ENCODE measurements at places on chromosomes 12 and 14.

GRCh38 chr12:88433997-88434703 is 146.1 kb downstream of the KITLG start:
- DNase-seq = no peak

DNA sequence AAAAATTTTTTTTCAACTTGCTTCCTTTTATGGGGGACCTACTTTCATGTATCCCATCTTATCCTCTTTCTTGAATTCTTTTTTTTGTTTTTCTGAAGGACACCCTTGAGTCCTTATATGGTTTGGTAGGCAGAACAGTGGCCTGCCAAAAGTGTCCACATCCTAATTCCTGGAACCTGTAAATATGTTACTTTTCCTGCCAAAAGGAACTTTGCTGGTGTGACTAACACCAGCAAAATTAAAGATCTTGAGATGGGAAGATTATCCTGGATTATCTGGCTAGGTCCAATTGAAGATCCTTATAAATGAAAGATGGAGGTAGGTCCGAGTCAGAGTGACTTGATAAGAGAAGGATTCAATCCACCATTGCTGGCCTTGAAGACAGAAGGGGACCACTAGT is 5.3 kb downstream of the NUBPL start:
- no peak for DNase-seq

- DNase-seq = no peak
Observed at GRCh38 chr14:63454863-63455622, 88.1 kb downstream of the PPP2R5E start.

- no peak for DNase-seq
Observed at GRCh38 chr12:124007826-124008570, 35.0 kb downstream of the ZNF664 start.

GRCh38 chr14:104856869-104857860 is 7.9 kb upstream of the CEP170B start:
- no peak for DNase-seq

DNA sequence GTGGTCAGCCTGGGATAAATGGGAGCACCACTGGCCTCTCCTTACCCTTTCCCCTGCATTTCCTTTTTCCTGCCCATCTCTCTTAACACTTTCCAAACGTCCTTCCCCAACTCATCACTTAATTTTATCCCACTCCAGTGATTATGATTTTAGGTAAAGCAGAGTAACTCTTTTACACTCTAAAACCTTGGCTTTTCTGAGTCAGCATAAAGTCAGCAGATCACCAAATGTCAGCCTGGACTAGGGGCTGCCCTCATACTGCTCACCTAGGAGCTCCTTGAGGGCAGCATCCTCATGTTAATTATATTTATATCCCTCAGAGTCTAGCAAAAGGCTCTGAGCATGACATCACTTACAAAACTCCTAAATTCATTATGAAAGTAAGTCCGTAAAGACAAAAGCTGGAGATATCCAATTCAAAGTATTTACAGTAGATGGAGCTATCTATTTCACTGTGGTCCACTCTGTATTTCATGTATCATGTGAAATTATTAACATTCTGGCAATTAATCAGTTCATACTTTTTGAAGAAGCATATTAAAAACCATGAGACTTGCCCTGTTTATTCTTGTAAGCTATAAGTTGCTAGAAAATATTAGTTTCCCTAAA is 17.0 kb upstream of the DICER1 start:
- DNase-seq = no peak

DNA sequence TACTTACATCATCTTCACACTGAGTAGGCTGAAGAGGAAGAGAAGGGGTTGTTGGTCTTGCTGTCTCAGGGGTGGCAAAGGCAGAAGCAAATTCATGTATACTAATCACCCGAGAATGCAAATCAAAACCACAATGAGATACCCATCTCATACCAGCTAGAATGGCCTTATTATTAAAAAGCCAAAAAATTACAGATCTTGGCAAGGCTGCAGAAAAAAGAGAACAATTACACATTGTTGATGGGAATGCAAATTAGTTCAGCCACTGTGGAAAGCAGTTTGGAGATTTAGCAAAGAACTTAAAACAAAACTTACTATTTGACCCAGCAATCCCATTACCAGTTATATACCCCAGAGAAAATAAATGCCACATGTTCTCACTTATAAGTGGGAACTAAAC is 154.9 kb downstream of the SEC23A start:
- DNase-seq = no peak

DNA sequence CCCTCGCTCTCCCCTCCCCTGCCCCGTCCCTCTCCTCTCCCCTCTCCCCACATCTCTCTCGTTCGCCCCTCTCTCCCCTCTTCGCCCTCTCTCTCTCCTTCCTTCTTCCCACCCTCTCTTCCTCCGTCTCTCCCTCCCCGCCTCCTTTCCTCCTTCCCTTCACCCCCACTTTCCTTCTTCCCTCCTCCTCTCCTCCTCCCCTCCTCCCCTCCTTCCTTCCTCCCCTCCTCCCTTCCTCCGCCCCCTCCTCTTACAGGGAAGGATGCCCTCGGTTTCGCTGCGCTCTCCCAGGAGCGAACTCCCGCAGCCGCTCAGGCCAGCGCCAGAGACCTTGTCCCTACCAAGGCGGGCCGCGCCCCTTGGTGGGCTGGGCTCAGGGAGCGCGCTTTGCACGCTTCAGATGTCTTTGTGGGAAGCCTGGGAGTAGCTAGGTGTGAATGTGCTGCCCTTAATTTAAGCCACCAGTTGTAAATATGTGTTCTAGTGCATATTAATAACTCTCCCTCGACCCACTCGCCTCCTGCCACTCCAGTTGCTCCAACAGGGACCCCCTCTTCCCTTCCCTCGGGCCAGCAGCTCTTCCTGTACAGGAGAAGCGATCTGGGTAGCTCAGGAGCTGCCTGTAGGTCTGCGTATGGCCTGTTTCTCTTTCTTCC is 13.3 kb upstream of the MAP3K9 start:
- no peak for DNase-seq

GRCh38 chr12:110080410-110080809 is 32.1 kb upstream of the C12orf76 start:
- no peak for DNase-seq

DNA sequence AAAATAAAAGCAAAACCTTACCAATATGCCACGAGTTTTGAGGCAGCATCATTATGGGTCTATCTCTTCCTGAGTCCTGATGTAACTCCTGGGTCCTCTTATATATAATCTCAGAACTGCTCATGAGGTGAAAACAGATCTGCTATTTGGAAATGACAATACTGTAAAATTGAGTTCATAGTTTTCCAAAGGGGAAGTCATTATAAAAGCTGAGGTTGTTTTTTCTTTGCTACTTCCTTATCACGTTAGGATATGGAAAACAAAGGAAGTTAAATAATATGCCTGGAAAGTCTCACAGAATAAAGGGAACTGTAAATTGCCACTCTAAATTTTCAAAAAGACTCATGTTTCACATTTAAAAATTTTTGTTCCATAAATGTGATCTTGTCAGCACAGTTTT is at the start of gene CD163L1:
CD163L1 (minus strand) TSS at position 78 of the 400 bp plus-strand sequence; CDS start at position 52, 26 bp downstream.
- DNase-seq = no peak

DNA sequence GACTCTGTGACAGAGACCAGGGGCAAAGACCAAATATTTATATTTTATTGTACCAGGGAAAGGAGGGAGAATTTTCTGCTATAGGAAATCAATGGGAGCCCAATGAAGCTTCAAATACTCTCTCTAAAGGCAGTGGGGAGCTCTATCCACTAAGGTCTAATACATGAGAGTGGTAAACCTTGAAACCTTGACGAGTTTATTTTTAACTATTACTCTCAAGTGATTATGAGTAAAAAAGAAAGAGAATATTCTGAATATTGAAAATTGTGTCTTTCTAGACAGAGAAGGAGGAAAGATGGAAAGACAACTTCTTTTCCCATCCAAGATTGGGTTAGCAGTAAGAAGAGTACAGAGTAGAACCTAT is 1722.1 kb upstream of the SEL1L start:
- DNase-seq = no peak

- peak; percentile 5 for DNase-seq
Observed at GRCh38 chr14:35534873-35535482, 1.0 kb downstream of the INSM2 start.

GRCh38 chr14:106378191-106378590 is 851.8 kb downstream of the TMEM121 start:
- DNase-seq = no peak

DNA sequence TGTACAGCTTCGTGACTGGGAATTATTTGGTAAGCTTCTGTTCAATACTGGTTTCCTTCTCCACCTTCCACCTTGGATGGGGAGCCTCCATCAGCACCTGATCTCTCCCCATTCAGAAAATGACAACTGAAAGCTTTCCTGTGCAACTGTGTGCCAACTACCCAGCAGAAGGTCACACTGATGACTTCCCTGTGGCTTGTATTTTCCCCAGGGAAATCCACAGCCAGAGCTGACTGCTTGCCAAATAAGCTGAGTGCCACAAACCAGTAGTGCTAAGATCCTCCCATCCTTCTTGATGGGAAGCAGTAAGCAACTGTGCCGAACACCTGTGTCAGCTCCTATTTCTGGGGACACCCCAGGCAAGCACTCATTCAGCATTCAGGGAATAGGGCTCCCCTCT is 257.2 kb upstream of the SOX5 start:
- DNase-seq = no peak

- DNase-seq = no peak
Observed at GRCh38 chr12:107657621-107658020, 28.0 kb upstream of the PWP1 start.

DNA sequence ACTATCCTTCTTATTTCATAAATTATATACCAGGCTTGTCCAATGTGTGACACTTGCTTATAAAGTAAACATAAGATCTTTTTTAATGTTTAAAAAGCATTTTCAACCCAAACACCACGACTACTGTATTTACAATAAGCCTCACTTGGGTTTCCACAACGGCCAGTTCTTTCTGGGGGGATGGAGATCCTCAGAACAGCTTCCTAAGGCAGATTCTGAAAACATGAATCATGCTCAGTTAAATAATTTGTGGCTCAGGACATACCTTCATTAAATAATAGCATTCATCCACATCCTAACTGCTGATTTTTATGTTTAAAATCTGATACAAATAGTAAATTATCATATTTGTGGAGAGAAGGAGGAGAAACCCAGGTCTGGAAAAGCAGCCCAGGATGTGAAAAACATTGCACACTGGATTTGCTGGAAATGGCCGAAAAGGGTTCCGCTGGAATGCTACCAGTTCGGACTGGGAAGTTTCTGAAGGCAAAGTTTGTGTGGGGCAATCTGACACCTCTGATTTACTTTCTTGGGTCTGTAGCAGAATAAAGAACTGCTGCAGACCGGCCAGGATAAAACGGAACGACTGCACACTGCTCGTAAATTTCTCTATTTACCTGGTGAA is 597 bp downstream of the GLT8D2 start:
- DNase-seq = no peak

DNA sequence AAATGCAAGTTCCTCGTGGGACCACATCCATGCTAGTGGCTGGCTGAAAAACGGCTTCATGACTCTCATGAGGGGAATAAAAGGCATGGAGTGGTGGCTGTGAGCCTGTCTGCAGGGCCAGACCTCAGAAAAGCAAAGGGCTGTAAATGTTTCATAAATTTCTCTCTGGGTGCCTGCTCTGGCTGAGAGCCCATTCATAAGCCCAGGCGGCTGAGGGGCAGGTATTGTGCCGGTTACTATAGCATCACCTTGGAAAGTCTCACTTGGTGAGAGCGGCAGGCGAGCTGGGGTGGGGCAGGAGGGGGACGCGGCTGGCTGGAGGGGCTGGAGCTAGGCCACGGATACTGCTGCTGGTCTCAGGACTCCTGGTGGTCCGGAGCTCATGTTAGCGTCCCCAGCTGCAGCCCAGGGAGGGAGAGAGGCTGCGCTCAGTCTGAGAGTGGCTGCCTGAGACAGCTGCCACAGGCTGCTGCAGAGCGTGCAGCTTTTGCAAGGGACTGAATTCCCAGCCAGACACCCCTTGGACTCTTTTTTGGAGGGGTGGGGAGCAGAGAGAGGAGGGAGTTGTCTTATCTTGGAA is at the start of gene SLC17A8:
SLC17A8 (plus strand) TSS at position 431 of the 580 bp plus-strand sequence. CDS start 318 bp downstream, outside the sequence.
- DNase-seq = no peak

DNA sequence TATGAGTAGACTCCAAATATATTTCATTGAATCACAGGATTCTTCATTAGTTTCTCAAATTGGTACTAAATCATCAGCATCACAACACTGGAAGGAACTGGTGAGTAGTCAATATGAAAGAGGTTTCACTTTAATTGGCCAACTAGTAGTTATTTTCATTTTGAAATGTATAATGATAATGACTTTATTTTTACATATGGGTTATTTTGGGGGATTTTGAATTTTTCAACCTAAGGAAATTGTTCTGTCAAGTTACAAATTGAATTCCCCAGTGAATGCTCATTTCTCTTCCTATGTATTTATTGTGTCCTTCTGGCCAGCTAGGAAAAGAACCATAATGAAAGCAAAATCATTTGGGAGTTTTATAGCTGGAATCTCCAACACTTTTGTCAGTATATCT is 174.2 kb upstream of the ATP2B1 start:
- DNase-seq = no peak

- DNase-seq = no peak
Observed at GRCh38 chr12:2877953-2878732, 1.1 kb downstream of the RHNO1 start.

DNA sequence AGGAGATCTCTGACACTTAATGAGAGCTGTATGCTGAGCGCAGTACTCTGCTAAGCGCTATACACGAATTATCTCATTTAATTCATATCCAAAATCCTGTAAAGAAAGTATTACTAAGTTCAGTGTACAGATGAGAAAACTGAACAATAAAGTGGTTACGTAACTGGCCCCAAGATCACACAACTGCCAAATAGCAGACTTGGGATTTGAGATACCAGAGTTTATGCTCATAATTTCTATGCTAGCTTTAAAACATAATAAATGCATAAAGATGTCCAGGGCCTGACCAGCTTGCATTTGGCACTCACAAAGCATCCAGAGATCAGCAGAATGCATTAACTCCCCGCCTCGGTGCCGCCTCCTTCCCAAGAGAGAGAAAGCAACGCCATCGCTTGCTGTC is 83.2 kb upstream of the PWP1 start:
- DNase-seq = no peak

- no peak for DNase-seq
Observed at GRCh38 chr12:72570601-72571000, 298.4 kb downstream of the TRHDE start.

DNA sequence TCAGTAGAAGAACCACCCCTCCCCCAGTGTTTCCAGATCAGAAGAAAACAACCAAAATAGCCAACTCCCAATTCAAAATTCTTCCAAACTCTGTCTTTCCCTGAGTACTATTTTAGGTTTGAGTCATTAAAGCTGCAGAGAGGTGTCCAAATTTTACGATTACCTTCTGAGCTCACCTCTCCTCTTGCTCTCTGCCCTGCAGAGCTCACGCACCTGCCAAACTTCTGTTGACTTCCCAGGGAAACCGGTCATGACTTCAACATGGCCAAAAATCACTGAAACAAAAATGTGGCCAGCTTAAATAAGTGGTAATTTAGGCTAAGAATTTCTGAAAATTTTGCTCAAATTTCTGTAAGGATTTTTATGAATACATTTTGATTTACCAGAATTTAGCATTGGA is 70.9 kb upstream of the OTX2 start:
- no peak for DNase-seq

GRCh38 chr14:89096946-89097345 is 272.5 kb downstream of the TTC8 start:
- DNase-seq = no peak

Data from DMS 273 treated with DMSO at 0.1 percent for 48 hours (cell line).